ENCODE measurements at places on chromosomes 12 and 14. TPM values are rescaled to one million over a fixed set of nuclear protein-coding genes. Genes with fewer than 3 reads are reported as not detected.

DNA sequence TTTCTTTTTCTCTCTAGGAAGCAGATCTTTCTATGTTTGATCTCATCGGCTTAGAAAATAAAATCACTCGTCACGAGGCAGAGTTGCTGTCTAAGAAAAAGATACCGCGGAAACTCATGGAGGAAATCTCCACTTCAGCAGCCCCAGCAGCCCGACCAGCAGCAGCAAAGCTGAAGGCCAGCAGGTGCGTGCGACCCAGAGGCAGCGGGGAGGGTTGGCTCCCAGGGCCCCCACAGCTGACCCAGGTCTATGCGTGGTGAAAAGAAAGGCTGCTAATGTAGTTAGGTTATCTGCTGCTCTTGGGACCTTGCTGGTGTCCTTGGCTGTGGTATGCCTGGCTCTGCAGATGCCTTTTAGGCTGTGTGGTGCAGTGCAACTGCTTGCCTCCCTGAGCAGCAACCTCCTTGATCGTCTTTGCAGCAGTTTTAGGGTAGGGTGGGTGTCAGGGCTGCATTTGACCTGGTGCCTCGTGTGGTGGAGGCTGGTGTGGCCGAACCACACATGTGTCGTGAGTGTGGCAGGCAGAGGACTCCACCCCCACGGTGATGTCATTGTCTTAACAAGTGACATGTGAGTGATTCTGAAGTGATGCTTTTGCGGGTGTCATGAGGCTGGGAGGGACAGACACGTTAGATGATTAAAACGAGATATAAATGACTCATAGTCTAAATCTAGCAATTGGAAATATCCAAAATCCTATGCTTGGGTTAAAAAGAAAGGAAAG, 68.6 kb downstream of the EP400 start:
- peaks cover 3% of the 10 kb centered on the region for H3K4me1 ChIP-seq
- no peaks in the 10 kb centered on the region for H3K27me3 ChIP-seq
- DNase-seq = no peak
- peaks cover 77% of the 10 kb centered on the region for H3K36me3 ChIP-seq
- H3K4me3 ChIP-seq = no peak overlapping the region
- H3K27ac ChIP-seq = no peak overlapping the region

DNA sequence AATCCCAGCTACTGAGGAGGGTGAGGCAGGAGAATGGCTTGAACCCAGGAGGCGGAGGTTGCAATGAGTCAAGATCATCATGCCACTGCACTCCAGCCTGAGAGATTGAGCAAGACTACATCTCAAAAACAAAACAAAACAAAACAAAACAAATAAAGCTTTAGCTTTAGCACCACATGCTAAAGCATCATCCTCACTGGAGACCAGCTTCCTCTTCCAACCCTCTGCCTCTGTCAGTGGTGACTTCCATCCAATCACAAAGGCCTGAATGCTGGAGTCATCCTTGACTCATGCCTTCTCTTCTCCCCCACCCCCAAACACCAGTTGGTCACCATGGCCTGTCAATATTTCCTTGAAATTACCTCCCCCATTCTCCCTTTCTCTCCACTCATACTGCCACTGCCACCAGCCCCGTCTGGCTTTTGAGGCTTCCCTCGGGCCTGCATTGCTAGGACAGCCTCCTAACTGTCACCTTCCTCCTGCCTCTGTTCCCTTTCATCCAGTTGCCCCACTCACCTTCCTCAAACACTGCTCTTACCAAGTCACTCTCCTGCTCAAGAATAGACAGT, 1.4 kb downstream of the ZNF385A start:
- no peak for DNase-seq
- peaks cover 4% of the 10 kb centered on the region for H3K36me3 ChIP-seq
- H3K27me3 ChIP-seq = no peaks in the 10 kb centered on the region
- H3K27ac ChIP-seq = no peak overlapping the region
- no peak overlapping the region for H3K4me3 ChIP-seq
- H3K4me1 ChIP-seq = peaks cover 40% of the 10 kb centered on the region

DNA sequence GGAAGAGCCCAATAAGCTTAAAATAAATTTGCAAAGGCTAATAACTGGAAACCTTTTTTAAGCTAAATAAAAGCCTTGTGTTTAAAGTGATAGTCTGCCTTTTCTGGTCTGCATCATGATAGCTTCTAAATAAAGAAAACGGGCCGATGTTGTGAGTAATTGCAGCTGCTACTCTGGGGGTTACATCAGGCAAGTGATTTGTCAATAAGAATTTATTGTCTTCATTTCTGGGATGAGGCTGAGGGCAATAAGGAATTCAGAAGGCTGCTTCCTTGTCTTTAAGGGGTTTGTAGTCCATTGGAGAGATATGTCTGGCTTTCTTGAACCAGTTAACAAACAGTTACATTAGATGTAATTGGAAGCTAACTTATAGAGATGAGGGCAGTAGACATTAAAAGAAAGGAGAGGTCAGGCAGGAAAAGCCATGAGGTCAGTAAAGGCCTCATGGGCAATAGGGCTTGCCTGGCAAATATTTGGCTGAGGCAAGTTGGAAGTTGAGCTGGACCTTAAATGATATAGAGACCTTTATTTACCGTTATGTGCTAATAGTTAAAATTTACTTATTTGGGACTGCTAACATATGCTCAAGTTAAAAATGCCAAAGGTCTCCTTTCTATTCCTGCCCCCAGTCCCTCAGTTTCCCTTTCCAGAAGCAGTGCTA, 85.0 kb downstream of the CRADD start:
- no peak overlapping the region for H3K4me3 ChIP-seq
- no peaks in the 10 kb centered on the region for H3K4me1 ChIP-seq
- no peaks in the 10 kb centered on the region for H3K27me3 ChIP-seq
- H3K36me3 ChIP-seq = no peaks in the 10 kb centered on the region

DNA sequence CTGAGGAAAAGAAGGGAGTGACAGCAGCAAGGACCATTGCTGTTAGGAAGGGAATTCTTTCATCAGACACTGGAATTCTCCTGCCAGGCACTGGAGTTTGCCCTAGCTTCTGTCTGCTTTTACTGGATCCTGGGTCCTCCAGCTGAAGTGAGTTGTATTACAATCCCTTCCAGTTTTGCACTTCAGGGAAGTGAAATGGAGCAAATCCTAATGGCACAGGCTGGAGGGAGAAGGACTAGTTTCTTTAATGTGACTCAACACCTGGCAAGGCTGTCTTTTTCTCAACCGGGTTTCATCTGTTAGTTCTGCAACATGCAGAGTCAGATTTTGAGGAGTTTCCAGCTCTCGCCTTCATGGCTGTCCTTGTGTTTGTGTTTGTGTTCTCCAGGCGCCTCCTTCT, 45.8 kb downstream of the ETV6 start:
- H3K36me3 ChIP-seq = no peaks in the 10 kb centered on the region
- DNase-seq = peak; percentile 43
- H3K27me3 ChIP-seq = no peaks in the 10 kb centered on the region
- no peak overlapping the region for H3K27ac ChIP-seq
- H3K4me1 ChIP-seq = peaks cover 3% of the 10 kb centered on the region

DNA sequence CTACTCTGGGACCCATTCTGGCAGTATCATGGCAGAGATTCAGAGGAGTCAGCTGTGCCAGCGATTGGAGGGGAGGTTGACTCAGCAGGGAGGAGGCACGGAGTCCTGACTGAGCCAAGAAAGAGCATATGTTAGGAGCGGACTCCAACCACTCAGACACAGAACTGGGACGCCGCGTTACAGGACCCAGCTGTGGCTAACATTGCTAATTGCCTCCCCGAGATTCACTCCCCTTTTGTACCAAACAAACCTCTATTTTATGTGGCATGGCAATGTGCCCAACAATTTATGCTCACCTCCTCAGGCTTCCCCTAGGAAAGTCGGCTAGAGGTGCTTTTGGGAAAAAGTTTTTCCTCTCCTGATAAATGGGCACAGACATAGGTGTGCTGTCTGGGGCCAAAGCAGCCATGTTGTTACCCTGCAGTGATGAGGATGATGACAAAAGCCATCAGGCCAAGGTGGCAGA, 15.2 kb upstream of the CLIP1 start:
- peak; percentile 94 for DNase-seq
- H3K27ac ChIP-seq = no peak overlapping the region
- H3K36me3 ChIP-seq = no peaks in the 10 kb centered on the region

DNA sequence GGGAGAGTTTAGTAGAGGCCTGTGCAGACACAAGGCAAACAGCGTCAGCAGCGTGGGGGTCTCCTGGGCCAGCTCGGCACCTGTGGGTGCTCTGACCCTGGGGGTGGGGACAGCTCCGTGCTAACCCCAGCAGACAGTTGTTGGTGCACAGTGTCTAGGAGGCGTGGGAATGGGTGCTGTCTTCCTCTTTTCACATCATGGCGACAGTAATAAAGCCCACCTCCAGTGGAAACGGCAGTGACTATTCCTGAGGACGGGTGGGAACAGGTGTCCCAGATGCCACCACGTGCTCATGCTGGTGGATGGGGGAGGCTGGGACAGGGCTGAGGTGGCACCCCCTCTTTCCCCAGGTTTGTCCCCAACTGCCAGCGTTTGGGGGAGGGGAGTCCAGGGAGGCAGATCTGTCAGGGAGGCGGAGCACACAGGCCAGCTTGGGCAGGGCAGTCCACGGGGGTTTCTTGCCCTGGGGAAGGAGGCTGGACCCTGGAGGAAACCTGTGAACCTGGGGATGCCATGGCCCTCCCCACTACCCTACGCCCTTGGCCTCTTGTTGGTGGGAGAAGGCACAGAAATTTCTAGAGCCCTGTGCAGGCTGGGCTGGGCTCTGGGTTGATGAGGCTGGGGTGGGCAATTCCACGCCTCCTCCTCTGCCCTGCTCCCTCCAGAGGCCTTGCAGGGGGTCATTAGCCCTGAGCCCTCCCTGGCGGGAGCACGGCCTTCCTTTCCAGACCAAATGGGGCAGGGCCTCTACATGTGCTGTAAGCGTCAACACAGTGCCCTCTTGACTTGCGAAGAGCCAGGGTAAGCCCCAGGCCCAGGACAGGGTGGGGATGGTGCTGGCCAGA, 3.8 kb downstream of the ZBTB42 start:
- peaks cover 18% of the 10 kb centered on the region for H3K27me3 ChIP-seq
- peaks cover 13% of the 10 kb centered on the region for H3K4me1 ChIP-seq
- H3K27ac ChIP-seq = no peak overlapping the region
- no peak overlapping the region for H3K4me3 ChIP-seq
- peaks cover 17% of the 10 kb centered on the region for H3K36me3 ChIP-seq

- H3K4me3 ChIP-seq = no peak overlapping the region
- H3K36me3 ChIP-seq = peaks cover 85% of the 10 kb centered on the region
These were observed 10.3 kb downstream of the FBRSL1 start for GRCh38 chr12:132500142-132500855.

DNA sequence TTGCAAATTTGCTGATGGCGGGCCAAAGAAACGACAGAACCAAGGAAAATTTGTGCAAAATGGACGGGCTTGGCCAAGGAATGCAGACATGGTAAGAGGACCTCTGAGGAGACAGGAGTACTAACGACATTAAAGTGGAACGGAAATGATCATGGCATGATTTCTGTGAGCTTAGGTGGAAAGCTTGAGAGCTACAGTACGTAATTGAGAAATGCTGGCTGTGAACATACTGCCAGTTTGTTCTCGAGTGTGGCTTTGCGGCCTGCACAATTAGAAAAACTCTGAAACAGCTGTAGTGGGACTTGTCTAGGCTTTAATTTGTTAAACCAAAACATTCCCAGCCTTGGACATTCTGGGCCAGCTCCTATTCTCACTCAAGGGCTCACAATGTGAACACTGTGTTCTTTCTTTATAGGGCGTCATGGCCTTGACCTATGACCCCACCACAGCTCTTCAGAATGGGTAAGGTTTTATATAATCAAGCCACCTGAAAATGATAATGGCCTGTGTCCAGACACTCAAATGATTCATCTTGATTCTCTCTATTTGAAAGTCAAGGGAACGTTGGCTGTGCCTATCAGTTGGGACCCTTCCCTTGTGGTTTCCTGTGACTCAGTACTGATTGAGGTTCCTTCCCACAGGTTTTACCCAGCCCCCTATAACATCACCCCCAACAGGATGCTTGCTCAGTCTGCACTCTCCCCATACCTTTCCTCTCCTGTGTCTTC, 48.5 kb downstream of the BAZ2A start:
- H3K27me3 ChIP-seq = no peaks in the 10 kb centered on the region
- H3K4me1 ChIP-seq = no peaks in the 10 kb centered on the region
- H3K27ac ChIP-seq = no peak overlapping the region
- H3K4me3 ChIP-seq = no peak overlapping the region
- no peak for DNase-seq

- no peaks in the 10 kb centered on the region for H3K4me1 ChIP-seq
- no peaks in the 10 kb centered on the region for H3K36me3 ChIP-seq
- peak overlapping the region; percentile 19 for H3K27ac ChIP-seq
These were observed 168.0 kb downstream of the RAD51B start for GRCh38 chr14:67987606-67988005.

DNA sequence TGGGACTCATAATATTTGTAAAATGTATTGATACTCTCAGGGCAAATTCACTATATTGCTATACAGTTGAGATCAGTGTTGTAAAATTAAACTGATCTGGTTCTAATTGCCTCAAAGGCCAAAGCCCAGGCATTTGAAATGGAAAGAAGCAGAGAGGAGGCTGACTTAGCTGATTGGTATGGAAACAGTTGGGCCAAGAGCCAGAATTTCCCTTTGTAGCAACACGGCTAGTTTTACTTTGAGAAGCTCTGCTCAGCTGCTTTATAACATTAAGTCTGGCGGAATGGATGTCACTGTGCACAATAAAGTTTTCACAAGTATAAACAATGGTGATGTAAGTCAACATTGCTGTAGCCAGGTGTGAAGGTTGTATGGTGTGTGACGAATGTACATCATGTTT, 186.4 kb downstream of the MSRB3 start:
- no peaks in the 10 kb centered on the region for H3K4me1 ChIP-seq
- peak; percentile 31 for DNase-seq
- no peaks in the 10 kb centered on the region for H3K36me3 ChIP-seq
- no peak overlapping the region for H3K27ac ChIP-seq
- H3K27me3 ChIP-seq = no peaks in the 10 kb centered on the region

DNA sequence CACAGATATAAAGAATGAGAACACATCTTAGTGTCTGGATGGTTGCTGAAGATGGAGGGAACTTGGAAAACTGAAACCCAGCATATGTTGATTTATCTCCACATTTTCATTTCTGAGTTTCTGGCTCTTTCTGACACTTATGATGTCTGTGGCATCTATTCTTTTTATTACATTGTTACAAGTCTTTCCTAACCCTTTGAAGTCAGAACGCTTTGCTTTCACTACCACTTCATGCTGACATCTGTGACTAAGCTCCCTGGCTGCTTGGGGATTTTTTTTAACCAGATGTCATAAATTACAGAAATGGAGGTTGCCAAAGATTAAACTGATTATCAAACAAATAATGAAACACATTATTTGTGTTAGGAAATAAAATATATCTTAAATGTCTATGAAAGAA, 188.7 kb downstream of the KITLG start:
- H3K4me3 ChIP-seq = no peak overlapping the region
- H3K4me1 ChIP-seq = no peaks in the 10 kb centered on the region
- DNase-seq = no peak

GPRC5D gene
- total RNA-seq = not detected

RNASE3 gene
- total RNA-seq = 0.55 TPM

GYS2 gene
- total RNA-seq = not detected
